ENCODE measurements at places on chromosomes 11 and 22.

GRCh38 chr11:3224401-3225057 lies 5.9 kb upstream of the MRGPRG start:
- DNase-seq = no peak

DNA sequence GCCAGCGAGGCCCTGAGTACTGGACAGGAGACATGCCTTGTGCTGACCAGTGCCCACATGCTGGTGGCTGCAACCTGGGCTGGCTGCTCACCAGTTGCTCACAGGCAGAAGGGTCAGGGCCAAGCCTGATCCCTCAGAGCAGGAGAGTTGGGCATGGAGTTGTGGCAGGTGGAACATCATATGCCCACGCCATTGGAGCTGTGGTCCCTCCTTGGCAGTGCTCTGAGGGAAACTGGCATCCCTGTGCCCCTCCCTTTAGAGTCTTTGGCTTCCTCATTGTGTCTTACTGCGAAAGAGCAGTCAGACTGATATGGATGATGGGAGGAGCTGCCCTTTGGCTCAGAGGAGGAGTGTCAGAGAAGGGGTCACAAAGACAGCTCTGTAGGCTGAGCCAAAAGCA lies 3.1 kb upstream of the MYEOV start:
- no peak for DNase-seq

DNA sequence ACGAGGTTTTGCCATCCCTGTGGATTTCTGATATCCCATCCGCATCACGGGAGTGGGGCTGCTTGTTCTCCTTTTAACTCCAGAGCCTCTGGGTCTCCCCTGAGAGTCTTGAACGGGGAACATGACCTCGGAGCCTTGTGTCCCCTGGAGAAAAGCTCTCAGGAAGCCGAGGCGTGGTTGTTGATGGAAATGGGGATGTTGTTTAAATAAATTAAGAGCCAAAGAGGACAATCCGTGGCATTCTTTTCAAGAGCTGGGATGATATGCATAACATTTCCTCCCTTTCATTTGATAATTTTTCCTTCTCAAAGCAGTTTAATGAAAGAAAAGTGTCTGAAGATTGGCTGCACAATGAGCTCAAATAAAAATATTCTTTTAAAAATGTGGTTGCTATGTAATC lies 14.2 kb downstream of the TSPAN18 start:
- DNase-seq = no peak

GRCh38 chr11:30788849-30789248 lies 202.7 kb upstream of the MPPED2 start:
- DNase-seq = no peak

DNA sequence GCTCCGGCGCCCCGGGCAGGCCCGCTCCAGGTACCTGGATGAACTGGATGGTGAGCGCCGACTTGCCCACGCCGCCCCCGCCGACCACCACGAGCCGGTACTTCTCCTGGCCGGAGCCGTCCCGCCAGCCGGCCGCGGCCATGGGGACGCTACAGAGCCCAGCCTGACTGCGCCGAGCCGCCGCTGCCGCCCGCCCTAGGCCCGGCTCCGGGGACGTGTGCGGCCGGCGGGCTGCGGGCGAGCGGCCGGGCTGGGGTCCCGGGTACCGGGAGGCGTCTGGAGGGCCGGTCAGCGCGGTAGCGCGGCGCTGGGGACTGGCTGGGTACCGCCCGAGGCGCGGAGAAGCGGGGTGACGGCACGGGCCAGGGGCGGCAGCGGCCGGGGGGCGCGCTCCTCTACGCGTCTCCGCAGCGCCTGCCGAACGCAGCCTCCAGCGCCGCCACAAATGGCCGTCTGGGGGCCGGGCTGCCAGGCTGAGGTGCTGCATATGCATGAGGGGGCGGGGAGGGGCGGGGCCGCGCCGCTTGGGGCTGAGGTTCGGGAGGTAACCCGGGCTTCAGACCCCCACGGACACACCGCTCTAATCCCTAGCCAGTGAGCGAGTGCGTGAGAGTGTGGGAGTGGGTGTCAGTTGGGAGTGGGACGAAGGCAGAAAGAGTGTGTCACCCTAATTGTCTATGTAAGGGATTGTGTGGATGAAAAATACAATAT lies at the start of gene RRAS2:
TSS of gene RRAS2 (minus strand) at position 455 of the 711 bp plus-strand sequence. CDS start at position 142, 313 bp downstream.
- DNase-seq = no peak

DNA sequence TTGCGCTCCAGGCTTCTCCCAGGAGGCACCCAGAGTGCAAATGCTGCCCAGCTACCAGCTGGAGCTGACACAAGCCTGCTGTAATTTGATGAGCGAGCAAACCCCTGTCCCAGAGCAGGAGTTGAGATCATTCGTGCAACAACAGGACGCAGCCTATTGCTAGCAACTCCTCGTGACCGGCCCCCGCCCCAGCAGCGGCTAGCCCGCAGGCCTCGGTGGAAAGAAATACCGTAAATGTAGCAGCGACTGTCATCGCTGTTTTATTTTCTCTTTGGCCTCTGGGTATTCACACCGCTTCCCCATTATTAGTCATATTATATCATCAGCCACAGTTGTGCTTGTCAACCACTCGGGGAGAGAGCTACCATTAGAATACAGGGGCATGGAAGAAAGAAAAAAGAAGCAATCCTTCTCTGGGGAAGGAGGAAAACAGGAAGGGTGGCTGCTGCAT lies 59.2 kb upstream of the ATXN10 start:
- no peak for DNase-seq

GRCh38 chr11:92357344-92357743 lies 132.7 kb downstream of the FAT3 start:
- DNase-seq = no peak

- DNase-seq = peak; percentile 91
Observed at GRCh38 chr11:11296434-11296833, 56.6 kb downstream of the CSNK2A3 start.

GRCh38 chr11:46290598-46291309 lies 13.3 kb downstream of the CREB3L1 start:
- DNase-seq = no peak

DNA sequence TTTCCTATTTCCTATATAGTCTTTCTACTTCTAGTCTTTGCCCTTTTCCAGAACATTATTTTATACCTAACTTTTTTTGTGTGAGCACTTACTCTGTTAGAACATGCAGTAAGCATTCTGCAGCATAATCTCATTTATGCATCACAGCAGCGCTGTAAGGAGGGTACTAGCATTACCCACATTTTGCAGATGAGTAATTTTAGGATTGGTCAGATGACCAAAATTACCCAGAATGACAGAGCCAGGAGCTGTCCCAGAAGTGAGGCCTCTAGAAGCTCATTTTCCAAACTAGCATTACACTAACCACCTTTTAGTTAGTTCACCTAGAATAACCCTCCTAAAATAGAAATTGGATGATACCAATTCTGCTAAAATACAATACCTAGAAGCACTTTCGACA lies 47.1 kb upstream of the ARHGAP32 start:
- DNase-seq = no peak

DNA sequence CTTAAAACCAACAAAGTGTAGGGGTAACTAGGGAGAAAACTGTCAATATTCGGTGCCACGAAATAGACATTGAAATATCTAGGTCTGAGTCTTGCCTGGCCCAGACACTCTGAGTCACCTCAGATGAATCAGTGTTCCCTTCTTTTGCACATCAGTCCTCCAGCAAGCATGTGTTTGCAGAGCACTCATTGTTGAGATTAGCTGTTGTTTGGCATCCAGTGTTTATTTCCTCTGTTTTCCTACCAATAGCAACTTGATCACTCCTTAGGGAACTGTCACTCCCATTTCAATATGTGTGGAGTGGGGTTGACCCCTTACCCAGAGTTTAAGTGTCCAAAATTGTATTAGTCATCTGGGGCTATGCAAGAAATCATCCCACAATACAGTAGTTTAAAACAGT lies 4.7 kb upstream of the ASCC2 start:
- DNase-seq = no peak

DNA sequence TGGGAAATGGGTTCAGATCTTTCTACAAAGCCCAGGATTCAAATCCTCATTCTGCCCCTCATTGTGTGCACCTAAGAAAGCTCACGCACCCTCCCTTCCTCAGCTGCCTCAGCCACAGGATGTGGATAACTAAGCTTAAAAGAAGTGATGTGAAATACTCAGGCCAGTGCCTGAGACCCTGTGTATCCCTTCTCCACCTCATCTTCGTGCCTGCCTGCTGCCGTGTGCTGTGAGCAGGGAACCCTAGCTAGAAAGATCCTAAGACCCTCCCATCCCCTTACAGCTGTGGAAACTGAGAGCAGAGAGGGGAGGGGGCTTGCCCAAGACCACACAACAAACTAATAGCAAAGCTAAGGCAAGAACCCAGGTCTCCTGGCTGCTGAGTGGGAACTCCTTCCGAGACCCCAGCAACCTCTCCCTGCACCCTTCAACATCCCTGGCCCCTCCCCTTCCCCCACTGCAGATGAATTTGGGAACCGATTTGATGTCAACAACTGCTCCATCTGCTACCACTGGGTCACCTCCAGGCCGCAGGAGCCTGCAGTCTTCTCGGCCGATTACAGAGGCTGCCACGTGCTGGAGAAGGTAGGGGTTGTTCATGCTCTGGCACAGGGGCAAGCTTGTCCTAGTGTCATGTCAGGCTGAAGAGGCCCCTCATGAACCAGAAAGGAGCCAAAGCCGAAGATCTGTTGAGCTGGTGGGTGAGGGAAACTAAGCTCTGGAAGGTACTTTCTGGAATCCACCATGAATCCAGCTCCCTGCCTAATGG lies 1.5 kb downstream of the ZP1 start:
- no peak for DNase-seq

GRCh38 chr22:39229075-39229474 lies 15.7 kb downstream of the PDGFB start:
- DNase-seq = no peak

GRCh38 chr22:46661221-46661851 lies 41.1 kb downstream of the GRAMD4 start:
- DNase-seq = peak; percentile 62

GRCh38 chr11:13786688-13787087 lies 118.2 kb downstream of the FAR1 start:
- peak; percentile 20 for DNase-seq

DNA sequence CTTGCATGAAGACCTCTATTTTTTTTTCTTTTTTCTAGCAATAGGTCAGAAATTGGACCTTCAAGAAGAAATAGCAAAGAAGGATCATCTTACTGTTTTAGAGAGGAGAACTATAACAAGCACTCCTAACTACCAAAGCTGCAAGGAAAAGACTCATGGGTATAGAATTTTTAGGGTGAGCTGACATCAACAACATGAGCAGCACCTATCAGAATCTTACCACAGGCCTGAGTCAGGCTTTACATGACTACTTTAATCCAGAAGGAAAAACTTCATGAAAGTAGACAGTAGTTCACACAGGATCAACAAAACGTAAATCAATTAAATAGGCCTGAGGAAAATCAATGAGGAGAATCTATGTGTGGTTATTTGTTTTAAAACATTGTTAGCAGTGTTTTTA lies 130.5 kb downstream of the FAM76B start:
- DNase-seq = no peak

- no peak for DNase-seq
Observed at GRCh38 chr11:101466352-101466751, 117.5 kb downstream of the TRPC6 start.

DNA sequence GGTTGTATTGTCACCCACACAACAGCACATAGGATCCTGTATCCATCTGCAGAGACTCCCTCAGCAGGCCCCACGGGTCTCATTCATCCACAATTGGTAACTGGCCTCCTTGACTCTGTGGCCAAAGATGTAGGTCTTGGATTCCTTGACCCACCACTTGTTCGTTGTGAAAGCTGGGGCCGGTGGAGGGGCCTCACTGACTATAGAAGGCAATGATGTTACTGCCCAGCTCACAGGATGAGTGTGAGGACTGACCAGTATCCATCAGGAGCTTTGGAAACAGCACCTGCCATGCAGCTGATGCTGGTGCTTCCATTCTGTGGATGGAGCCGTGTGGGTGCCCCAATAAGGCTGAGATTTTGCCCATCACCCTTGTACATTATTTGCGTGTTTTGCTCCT lies 615.7 kb downstream of the BRD1 start:
- no peak for DNase-seq

DNA sequence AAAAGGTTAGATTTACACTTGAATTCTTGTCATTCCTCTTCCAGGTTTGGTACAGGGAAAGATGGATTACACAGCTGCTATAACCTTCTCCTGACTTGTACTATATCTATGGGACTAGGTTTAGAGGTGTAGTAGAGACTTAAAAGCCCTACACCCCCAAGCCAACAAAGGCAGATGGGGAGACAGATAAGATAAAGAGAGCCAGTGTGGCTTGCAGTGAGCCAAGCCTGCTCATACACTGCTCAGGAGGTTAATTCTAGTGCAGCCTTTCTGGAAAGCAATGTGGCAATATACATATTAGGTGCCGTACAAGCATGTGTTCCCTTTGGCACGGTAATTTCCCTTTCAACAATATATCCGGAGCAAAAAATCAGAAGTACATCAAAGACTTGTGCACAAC lies 10.8 kb downstream of the SIK3 start:
- no peak for DNase-seq

- peak; percentile 41 for DNase-seq
Observed at GRCh38 chr22:36829370-36830002, 12.7 kb upstream of the PVALB start.

DNA sequence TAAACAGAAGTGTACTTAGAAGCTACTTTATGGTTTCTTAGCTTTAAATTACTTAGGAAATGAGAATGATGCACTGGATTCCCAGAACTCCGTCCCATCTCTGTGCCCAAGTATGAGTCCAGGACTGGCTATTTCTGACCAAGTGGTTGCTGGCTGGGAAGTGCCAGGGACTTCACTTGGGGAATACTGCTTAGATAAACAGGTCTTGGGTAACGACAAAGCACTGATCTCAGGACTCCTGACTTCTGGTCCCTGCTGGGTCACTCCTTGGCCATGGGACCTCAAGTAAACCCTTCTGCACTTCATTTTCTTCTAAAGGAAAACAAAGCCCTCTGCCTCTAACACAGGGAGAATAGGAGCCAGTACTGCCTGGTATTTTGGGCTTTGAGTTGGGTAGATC lies 27.9 kb downstream of the ABTB2 start:
- DNase-seq = no peak

GRCh38 chr11:19398772-19399527 lies 158.2 kb upstream of the E2F8 start:
- no peak for DNase-seq

DNA sequence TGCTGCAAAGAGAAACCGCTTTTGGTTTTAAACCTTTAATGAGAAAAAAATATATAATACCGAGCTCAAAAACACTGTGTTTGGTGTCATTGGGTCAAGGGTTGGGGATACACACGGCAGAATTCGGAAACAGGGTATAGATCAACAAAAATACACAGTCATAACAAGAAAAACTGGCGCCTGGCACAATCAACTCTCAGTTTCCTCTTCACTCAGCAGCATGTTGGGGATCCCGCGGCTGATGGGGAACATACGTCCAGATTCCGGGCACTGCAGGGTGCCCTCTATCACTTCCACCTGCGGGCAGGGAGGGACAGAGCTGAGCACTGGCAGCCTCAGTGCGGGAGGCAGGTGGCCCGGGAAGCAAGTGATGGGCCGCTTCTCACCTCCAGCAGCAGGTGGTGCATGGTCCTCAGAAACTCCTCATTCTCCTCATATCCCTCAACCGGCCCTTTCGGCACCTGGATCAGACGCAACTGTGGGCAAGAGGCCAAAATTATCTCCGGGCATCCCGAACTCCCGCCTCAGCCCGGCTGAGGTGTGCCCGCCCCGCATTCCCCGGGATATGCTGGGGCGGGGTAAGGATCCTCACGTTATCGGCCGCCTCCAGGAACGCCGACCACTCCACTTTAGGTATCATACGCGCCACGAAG lies 561 bp downstream of the TRMT112 start:
- peak; percentile 43 for DNase-seq

Data from NCI-H2029 treated with DMSO at 0.1 percent for 48 hours (cell line).